ENCODE measurements at places on chromosomes 11 and 22. TPM values are rescaled to one million over a fixed set of nuclear protein-coding genes. Genes with fewer than 3 reads are reported as not detected.

GRCh38 chr22:22949953-22950352 lies 62.3 kb downstream of the IGLL5 start:
- DNase-seq, result no peak
- H3K4me3 ChIP-seq, result no peak overlapping the region
- no peak overlapping the region for H3K27ac ChIP-seq

DNA sequence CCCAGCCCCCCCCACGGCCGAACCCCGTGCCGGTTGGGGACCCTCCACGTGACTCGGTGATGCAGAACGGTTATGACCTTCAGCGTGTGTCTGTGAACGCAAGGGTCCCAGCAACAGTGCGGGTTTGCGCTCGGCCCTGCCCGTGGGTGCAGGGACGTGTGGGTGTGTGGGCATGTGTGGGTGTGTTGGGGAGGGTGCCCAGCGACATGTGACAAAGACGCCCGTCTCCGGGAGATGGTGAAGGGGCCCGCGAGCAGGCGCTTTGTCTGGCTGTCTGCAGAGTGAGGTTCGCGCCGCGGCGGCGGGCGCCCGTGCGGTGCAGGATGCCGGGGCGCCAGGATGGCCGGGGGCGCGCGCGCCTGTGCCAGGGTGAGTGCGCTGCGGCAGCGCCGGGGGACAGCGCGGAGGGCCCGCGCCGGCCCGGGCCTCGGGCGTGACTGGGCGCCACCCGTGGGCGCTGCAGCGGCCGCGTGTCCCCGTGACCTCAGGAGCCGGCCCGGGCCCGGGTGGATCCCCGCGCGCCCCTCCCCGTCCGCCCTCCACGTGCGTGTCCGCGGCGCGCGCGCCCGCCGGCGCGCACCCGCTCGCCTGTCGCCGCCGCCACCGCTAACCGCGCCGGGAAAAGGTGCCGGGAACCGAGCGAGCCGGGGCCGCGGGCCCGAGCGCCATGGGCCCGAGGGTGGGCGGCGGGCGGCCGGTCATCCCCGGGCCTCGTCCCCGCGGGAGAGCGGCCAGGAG lies at the start of gene LRFN4:
Gene LRFN4, plus strand, starts transcription at position 569 of the 738 bp plus-strand sequence. CDS start 681 bp downstream, outside the sequence.
- no peaks in the 10 kb centered on the region for H3K36me3 ChIP-seq
- H3K27ac ChIP-seq, result peak within 1 kb of the TSS; percentile 78
- peak within 1 kb of the TSS; percentile 29 for H3K4me3 ChIP-seq
- DNase-seq, result no peak
- H3K4me1 ChIP-seq, result peaks cover 6% of the 10 kb centered on the region
- H3K27me3 ChIP-seq, result no peaks in the 10 kb centered on the region

The KCNQ1 gene
- total RNA-seq, result 306 TPM

- no peak overlapping the region for H3K27ac ChIP-seq
- H3K4me1 ChIP-seq, result no peaks in the 10 kb centered on the region
- no peak overlapping the region for H3K4me3 ChIP-seq
- H3K36me3 ChIP-seq, result no peaks in the 10 kb centered on the region
- H3K27me3 ChIP-seq, result no peaks in the 10 kb centered on the region
Observed at GRCh38 chr11:102488208-102488607, 35.6 kb upstream of the TMEM123 start.

GRCh38 chr11:17478070-17478469 lies 1.4 kb upstream of the ABCC8 start:
- no peaks in the 10 kb centered on the region for H3K4me1 ChIP-seq
- peaks cover 33% of the 10 kb centered on the region for H3K27me3 ChIP-seq
- no peak overlapping the region for H3K4me3 ChIP-seq
- H3K27ac ChIP-seq, result no peak overlapping the region

GRCh38 chr22:29838599-29838956 lies 504 bp upstream of the ASCC2 start:
- no peaks in the 10 kb centered on the region for H3K27me3 ChIP-seq
- no peaks in the 10 kb centered on the region for H3K36me3 ChIP-seq
- no peak for DNase-seq

The SLC35C1 gene
- 13.6 TPM for total RNA-seq

The SCT gene
- total RNA-seq, result not detected

GRCh38 chr11:111986589-111986988 lies 38.6 kb upstream of the DLAT start:
- H3K4me3 ChIP-seq, result no peak overlapping the region
- DNase-seq, result no peak
- no peaks in the 10 kb centered on the region for H3K4me1 ChIP-seq
- H3K27me3 ChIP-seq, result no peaks in the 10 kb centered on the region
- H3K36me3 ChIP-seq, result no peaks in the 10 kb centered on the region
- no peak overlapping the region for H3K27ac ChIP-seq

The SYT13 gene
- 0.50 TPM for total RNA-seq

GRCh38 chr11:1943977-1944376 lies 3.2 kb upstream of the MRPL23 start:
- H3K27me3 ChIP-seq, result no peaks in the 10 kb centered on the region
- no peak overlapping the region for H3K4me3 ChIP-seq
- no peak overlapping the region for H3K27ac ChIP-seq
- DNase-seq, result peak; percentile 11

DNA sequence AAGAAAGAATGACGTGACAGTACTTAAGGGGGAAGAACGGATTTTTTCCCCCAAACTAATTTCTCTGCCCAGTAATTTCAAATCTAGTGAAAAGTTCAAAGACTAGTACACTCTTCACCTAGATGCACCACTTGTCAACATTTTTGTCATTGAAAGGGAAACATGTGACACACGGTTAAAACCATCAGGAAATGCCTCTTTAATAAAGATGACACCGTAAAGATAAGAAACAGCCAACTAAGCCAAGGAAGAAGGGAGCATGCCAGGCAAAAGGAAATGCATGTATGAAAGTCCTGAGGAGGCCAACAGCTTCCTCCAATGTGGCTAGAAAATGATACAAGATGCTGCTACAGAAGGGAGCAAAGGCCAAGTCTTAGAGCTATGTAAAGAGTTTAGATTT lies 49.4 kb downstream of the RSF1 start:
- H3K4me3 ChIP-seq, result no peak overlapping the region
- H3K27me3 ChIP-seq, result no peaks in the 10 kb centered on the region
- peaks cover 27% of the 10 kb centered on the region for H3K4me1 ChIP-seq

- DNase-seq, result peak; percentile 78
- peak overlapping the region; percentile 94 for H3K27ac ChIP-seq
- no peaks in the 10 kb centered on the region for H3K36me3 ChIP-seq
- H3K4me3 ChIP-seq, result peak overlapping the region; percentile 79
- H3K27me3 ChIP-seq, result no peaks in the 10 kb centered on the region
Observed at GRCh38 chr11:844693-845644, 2.3 kb downstream of the TSPAN4 start.
